GM03348 (cell line): ENCODE measurements at places on chromosomes 5 and 9.

GRCh38 chr5:7629561-7629960 lies 221.4 kb downstream of the CFAP90 start:
- no peak for DNase-seq

DNA sequence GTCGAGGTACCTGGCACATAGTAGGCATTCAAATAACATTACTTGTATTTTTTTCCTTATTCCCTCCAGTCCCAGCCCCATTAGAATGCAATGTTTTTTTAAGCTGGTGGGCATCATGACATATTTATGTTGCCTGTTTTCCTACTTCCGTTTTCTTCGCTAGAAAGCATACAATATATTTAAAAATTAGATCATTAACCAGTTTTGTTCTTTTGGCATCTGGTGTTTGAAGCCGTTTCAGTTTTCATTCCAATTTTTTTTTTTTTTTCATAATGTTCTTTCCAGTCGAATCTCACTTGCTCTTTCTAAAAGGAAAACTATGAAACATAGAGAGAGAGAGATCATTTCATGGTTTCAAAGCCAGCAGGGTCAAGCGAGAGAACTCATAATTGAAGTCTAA lies 228.3 kb upstream of the C9orf72 start:
- DNase-seq = no peak

DNA sequence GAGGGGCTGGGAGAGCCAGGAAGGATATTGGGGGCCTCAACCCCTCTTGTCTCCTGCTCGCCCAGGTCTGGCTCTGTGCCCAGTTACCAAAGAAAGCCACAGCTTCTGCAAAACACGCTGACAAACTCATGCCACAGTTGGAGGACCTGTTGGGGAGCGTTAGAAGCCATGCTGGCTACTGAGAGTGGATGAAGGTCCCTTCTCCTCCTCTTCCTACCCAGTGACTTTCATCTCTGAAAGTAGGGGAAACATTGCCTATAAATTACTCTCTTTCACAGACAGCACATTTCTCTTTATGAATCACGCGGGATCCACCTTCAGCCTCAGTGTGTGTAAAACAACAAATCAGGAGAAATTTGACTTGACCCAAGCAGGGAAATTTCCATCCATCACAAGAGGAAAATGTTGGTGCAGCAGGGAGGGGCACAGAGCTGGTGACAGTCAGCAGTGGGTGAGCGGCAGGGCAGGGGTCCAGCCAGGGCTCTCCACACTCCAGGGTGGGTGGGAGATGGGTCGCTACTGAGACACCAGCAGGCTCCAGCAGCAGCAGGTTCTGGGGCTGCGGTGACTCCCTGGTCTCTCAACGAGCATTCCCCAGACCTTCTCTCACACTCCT lies 181.9 kb downstream of the FGF18 start:
- DNase-seq = no peak

DNA sequence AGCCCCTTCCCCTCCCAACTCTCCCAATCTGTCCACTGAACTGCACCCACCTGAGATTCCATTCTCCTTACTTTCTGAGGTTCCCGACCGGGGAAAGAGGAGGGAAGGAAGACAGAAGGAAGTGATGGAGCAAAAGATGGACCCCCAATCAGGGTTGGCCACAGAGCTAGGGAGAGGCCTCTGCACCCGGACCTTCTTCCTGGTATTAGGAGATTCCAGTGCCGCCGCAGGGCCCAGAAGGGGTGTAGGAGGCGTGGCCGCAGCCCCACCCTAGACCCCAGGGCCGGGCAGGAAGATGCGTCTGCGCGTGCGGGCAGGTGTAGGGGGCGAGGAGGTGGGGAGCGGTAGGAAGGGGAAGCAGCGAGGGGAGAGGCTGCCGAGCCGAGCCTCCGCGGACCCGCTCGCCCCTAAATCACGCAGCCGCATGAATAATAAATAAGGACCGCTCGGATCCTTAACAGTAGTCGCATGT lies 104.2 kb upstream of the MVB12B start:
- DNase-seq = no peak

- DNase-seq = no peak
Observed at GRCh38 chr5:53087621-53088121, 21.9 kb downstream of the MOCS2 start.
